ENCODE measurements at places on chromosomes 3 and 15.

DNA sequence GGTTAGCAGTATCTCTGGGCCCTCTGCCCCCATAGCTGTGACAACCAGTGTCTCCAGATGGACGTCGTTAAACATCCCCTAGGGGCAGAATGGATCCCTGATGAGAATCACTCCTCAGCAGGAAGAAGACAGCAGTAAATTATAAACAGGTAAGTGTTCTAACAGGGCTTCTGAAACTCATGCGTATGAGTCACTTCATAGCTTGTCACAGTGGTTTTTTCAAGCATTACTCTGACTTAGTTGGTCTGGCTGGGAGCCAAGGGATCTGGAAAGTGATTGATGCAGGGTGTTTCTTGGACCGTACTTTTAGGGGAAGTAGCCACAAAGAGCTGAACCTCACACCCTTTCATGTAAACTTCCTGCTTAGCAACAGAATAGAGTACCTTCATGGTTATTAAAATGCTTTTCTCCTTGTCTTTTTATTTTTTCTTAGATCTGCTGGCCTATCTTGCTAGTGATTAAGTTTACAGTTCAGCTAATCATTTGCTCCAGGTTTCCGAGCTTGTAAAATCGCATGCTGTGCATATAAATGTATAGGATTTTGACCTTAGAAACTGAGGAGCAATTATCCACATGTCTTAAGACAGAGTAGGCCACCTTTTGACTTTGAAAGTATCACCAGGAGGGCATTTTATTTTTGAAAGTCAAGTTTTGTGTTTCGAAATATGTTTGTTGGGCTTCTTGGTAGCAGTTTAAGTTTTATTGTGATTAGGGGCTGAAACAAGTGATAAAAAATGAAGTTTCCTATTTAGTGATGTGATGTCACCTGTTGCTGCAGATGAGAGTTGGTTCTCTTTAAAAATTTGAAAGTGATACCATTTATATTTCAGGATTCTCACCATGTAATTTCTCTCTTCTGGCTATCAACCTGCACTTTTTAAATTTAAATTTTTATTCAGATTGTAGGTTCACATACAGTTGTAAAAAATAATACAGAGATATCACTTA lies 333.9 kb downstream of the PTPRG start:
- DNase-seq = peak; percentile 24

GRCh38 chr15:48703544-48703943 lies 58.0 kb upstream of the FBN1 start:
- DNase-seq = no peak

DNA sequence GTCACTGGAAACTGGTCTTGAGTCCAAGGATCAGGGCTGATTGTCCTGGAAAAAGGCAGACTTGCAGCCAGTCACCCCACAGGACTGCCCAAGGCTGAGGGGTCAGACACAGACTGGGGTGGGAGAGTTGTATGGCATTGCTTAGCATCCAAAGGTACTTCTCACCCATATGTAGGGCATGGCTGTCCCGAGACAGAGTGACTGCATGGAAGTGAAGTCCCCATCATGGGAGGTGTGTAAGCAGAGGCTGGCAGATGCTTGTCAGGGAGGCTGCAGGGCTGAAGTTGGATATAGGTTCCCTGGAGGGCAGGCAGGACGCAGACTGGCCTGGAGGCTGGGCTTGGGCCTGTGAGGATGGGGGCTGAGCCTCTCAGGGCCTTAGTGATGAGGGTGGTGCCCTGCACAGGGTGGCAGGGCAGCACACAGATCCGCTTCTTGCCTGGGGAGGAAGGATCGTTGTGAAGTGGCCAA lies 31.1 kb downstream of the PSTPIP1 start:
- no peak for DNase-seq

DNA sequence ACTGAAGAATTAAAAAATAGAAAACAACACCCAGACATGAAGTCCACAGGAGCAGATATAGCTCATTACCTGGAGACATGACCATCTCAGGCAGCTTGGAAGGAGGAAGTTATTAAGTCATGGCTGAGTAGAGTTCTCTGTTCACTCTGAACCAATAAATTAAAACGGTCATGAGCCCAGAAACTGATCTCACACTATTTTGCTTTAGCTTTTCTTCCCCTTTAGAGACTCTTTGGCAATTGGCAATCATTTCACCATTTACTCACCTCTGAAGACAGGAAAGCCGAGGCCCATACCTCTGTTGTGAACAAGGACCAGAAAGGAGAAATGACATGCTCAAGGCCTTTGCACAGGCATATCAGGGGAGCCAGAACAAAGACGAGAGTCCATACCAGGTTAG lies 26.6 kb downstream of the CLDN18 start:
- DNase-seq = no peak

- DNase-seq = no peak
Observed at GRCh38 chr3:55169608-55170072, 241.8 kb upstream of the LRTM1 start.

All from activated CD8-positive, alpha-beta memory T cell treated with anti-CD3 and anti-CD28 coated beads, Interleukin-2, amount 50 U/mL, for 4 hours (primary cell).